Activated T-helper 9 cell treated with anti-CD3 and anti-CD28 coated beads, Interleukin-2, amount 50 U/mL, for 16 hours (primary cell): ENCODE measurements at places on chromosomes 2 and 18.

DNA sequence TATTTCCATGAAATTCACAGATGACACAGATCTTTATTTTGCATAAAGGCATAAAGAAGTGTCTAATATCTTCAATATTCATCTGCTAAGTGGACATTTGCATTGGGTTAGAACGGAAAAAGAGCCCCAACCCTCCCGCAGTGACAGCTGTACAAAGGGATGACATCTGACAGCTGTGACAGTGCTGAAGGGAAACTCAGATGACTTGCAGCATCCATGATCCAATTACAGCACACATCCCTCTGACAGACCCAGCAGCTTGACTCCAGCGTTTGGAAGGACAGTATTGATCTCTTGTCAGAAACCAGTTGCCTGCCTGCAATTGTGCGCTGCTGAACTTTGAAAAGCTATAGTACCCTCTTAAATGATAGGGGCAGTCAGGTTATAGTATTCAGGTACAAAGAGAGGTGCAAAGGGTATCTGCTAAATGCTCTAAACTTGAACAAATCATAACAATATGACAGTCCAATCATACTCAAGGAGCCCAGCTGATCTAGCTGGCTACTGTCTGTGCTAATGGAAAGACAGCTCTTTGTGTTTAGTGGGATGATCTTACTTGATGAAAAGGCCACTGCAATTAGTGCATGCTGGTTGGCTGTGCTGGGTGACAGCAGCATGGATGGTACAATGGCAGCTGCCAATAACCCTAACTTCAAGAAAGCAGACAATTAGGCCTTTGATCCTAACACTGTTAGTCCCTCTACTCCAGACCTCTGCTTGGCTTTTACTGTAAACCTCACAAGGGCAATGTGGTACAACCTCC, 599.2 kb downstream of the NR4A2 start:
- no peak for DNase-seq

DNA sequence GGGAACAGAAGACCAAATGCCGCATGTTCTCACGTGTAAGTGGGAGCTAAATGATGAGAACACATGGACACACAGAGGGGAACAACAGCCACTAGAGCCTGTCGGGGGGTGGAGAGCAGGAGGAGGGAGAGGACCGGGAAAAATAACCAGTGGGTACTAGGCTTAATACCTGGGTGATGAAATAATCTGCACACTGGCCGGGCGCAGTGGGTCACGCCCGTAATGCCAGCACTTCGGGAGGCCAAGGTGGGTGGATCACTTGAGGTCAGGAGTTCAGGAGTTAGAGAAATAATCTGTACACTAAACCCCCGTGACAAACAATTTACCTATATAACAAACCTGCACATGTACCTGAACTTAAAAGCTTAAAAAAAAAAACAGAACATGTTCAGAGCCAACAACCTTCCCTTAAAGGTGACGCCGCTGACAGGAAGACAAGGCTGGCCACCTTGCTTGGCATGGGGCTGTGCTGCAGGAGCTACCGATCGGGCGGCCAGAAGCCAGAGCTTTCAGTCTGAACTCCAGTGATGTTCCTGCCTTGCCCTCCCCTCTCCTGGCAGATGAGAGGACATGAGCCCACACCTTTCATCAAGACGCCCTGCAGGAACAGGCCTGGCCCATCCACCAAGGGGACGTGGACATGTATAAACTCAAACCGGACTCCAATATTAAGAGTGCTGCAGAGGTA, 11.2 kb downstream of the SLC66A2 start:
- no peak for DNase-seq

GRCh38 chr2:188209218-188209617, 82.5 kb upstream of the GULP1 start:
- DNase-seq = no peak

GRCh38 chr2:180573951-180574350, 406.5 kb upstream of the UBE2E3 start:
- DNase-seq = no peak

- no peak for DNase-seq
Measured at GRCh38 chr2:12318427-12319057, 398.2 kb upstream of the TRIB2 start.

GRCh38 chr2:226583715-226584114, 215.9 kb downstream of the IRS1 start:
- no peak for DNase-seq

DNA sequence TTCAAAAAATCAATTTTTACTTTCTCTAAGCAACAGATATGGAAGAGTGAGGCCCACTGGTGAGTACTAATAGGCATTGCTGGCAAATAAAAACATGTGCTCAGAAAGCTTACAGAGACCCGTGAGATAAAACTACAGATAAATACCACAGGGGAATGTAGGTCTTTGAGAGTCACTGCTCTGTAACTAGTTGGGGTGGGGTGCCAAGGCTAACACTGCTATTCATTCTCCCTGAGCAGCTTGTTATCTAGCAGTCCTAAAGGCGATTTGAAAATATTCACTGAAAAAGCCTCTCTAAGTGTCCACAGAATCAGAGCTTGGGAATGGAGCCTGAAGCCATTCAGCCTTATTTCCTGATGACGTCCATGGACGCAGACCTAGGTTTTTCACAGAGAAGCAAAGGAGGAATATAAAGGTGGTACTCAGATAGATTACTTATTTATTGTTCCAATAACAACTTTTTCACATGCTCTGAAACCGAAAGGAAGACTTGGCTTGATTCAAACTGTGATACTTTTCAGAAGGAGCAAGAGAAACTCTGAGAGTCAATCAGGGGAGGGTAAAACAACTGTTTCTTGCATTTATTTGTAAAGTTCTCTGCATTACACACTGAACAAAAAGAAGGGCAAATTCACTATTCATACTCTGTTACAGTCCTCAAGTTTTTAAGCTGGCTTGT, 188.4 kb downstream of the PPP1R1C start:
- no peak for DNase-seq

DNA sequence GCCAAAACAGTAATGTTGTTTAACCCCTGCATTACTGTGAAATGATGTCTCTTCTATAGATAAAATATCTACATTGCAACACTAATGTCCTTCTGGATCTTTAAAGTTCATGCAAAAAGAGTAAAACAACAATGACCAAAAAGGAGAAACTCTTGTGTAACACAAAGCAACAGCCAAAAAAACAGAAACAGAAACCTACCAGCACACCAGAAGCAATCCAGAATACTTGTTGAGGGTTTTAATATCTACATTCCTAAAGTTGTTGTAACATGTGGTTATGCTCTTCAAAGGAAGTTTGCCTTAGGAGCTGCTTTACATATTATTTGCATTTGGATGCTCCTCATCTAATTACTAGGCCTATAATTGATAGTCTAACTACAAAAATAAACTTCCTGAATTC, 157.2 kb downstream of the BABAM2 start:
- DNase-seq = no peak

GRCh38 chr2:238141541-238142318, 3.3 kb downstream of the KLHL30 start:
- no peak for DNase-seq

GRCh38 chr2:141714496-141714895, 416.3 kb downstream of the LRP1B start:
- DNase-seq = no peak

- no peak for DNase-seq
Measured at GRCh38 chr2:229392196-229392595, 121.1 kb upstream of the PID1 start.

DNA sequence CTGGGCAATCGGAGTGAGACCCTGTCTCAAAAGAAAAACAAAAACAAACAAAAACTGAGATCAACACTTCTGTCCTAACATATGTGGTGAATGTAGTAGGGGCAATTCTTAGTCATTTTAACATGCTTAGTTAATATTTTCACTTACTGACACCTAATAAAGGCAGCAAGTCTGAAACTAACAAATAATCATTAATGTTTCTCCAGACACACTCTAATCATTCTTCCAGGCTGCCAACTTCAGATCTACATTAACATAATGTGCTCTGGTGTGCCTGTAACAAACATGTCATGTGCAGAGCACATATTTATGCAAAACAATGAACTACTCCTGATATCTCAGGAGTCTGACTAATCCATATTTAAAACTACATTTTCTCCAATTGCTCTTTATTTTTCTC, 6.0 kb downstream of the KRCC1 start:
- no peak for DNase-seq

DNA sequence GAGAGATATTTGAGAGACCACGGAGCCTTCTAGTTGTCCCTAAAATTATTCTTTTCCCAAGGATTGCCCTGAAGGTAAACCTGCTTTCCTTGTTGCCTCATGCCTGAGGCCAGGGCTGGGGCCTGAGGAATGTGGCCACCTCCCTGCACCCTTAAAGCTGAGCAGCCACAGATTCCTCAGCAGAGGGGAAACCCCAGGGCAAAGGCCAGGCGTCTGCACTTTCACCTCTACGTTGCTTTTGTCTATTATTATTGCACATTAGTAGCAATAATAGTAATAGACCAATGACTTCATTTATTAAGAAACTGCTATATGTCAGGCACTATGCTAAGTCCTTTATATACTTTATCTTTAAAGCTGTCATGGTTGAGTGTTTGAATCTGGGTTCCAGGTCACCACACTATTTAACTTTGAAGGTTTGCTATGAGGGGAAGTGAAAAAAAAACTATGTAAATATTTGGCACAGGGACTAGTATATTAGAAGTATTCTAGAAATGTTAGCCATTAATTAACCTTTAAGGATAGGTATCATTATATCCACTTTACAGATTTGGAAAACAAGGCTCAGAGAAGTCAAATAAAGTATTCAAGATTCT, 104.2 kb downstream of the LRRC30 start:
- no peak for DNase-seq

DNA sequence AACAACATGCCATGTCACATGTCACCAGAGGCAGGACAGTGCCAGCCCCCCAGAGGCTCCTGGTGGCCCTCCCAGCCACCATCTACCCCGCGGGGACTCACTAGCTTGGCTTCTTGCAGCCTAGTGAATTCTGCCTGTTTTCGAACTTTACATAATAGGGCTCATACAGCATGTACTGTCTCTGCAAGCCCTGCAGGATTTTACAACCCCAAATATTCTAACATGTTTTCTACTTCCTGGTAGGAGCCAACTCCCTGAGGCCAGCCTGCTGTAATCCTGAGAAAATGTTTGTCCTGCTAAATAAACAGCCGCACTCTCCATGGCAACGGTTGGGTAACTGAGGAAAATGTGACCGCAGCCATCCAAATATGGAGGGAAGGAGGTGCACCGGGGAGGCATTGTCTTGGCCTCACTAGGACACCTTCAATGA, 2.7 kb downstream of the PER2 start:
- no peak for DNase-seq

GRCh38 chr2:241686650-241687425, at the start of gene DTYMK:
DTYMK (minus strand) TSS chr2:241686815; CDS start chr2:241686783, 32 bp downstream.
- DNase-seq = peak; percentile 93
